ENCODE measurements at places on chromosomes 1 and 21.
A peak's percentile ranks its signal among the peaks of the same experiment; 100 is the strongest.

GRCh38 chr21:32826329-32827167 is 55.0 kb upstream of the PAXBP1 start:
- no peak for DNase-seq

- no peak for DNase-seq
Measured at GRCh38 chr1:225777058-225777582, 506 bp upstream of the SRP9 start.

GRCh38 chr1:41941381-41941780 is 22.7 kb upstream of the HIVEP3 start:
- no peak for DNase-seq

DNA sequence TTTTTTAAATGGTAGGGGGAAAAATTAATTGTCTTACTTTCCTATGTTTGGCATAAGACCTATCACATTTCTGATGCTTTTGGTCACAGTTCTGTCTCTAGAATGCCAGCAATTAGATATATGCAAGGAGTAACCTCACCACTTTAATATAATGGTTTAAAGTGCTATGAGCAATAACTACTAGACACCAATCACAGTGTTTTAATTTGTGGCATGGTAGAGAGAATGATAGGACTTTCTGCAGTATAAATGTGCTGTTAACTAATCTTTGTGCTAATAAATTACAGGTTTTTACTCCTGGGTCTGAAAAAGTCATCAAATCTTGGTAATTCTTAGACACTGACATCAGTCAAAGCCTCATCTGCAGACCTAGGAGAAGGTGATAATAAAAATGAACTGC is 2110.3 kb downstream of the NCAM2 start:
- no peak for DNase-seq

GRCh38 chr1:39360731-39361130 is 130.7 kb upstream of the BMP8A start:
- no peak for DNase-seq

DNA sequence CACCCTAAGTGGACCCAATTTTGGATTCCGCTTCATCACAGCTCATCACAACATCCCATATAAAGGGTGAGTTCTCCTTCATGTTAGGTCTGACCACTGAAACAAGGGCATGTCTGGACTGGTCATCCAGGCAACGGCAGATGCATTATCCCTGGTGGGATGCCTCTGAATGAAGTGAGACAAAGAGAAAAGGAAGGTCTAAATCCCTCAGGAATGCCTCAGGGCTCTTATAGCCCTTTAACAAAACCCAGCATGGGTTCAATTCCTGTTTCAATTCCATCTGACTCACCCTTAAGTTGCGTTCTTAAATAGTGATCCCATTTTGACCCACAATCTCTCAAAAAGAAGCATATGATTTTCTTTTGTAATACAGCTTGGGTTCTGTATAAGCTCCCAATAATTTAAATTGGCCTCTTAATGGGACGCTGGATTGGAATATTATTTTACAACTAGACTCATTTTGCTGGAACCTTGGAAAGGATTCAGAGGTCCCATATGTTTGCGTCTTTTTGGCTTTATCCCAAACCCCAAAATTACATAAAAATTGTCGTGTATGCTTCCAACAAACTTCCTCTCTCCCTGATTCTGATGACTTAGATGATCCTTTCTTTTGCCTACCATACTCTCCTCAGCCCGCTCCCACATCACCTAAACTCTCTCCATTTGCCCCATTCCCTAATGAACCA is 287.4 kb upstream of the ZP4 start:
- peak; percentile 11 for DNase-seq

GRCh38 chr1:17177651-17178050 is 27.3 kb upstream of the PADI1 start:
- DNase-seq: no peak

DNA sequence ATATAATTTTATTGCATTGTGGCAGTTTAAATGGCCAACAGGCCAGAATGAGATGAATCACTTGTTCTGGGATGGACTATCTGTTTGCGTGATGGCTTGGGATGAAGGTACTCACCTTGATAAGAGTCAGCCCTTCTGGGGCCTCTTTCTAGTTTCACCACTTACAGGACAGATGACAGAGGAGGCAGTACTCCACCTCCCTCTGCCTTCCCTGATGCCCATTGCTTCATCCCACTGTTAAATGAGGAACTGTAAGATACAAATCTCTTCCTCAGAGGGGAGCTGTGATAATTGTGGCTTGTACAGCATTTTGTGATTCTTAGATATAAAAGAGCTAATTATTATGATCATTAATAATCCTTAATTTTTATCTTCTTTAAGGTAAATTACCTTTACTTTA is 3.7 kb upstream of the TCHH start:
- DNase-seq: no peak

DNA sequence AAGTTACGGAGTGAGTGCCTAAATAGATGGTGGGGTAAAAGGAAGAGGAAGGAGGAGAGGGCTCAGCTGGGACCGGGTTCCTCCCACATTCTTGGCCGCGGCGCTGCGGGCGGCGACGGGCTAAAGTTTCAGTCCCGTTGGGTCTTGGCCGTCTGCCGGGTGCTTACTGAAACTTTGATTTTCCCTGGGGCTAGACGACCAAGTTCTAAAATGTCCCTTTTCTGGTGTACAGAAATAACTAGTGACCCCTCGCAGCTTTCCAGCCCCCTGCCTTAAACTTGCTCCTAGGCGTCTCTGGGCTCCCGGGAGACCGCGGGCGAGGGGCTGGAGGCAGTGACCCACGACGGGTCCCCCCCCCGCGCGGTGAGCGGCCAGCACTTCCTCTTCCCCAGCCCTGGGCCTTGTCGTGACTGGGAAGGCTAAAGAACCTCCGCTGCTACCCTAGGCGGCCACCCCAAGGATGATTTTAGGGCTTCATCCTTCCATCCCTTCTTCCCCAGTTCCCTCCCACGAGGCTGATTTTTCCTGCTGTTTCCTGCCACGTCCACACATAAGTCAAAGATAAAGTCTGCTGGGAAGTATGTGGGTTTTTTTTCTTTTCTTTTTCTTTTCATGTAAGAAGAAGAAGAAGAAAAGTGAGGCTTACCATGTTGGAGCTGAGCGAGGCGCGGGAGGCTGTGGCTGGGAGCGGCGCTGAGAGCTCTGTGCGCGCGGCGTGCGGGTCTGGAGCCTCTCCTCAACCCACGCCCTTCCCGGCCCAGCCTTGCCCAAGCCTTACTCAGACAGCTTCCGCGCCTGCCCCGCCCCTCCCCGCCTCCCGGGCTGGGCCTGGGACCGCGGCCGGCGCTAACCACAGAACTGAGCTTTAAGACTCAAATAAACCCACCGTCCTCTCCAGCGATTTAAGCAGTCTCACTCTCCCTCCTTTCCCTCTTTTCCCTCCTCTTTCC is at the start of gene S100A11:
S100A11 (minus strand) TSS at position 738 of the 950 bp plus-strand sequence; CDS start at position 649, 89 bp downstream.
- DNase-seq: peak; percentile 42

GRCh38 chr21:42161956-42162681 is 56.8 kb upstream of the ABCG1 start:
- no peak for DNase-seq

- DNase-seq: peak; percentile 2
Measured at GRCh38 chr21:45923146-45923545, 58.4 kb upstream of the COL6A1 start.

- no peak for DNase-seq
Measured at GRCh38 chr1:25810341-25811299, 9.1 kb upstream of the MTFR1L start.

DNA sequence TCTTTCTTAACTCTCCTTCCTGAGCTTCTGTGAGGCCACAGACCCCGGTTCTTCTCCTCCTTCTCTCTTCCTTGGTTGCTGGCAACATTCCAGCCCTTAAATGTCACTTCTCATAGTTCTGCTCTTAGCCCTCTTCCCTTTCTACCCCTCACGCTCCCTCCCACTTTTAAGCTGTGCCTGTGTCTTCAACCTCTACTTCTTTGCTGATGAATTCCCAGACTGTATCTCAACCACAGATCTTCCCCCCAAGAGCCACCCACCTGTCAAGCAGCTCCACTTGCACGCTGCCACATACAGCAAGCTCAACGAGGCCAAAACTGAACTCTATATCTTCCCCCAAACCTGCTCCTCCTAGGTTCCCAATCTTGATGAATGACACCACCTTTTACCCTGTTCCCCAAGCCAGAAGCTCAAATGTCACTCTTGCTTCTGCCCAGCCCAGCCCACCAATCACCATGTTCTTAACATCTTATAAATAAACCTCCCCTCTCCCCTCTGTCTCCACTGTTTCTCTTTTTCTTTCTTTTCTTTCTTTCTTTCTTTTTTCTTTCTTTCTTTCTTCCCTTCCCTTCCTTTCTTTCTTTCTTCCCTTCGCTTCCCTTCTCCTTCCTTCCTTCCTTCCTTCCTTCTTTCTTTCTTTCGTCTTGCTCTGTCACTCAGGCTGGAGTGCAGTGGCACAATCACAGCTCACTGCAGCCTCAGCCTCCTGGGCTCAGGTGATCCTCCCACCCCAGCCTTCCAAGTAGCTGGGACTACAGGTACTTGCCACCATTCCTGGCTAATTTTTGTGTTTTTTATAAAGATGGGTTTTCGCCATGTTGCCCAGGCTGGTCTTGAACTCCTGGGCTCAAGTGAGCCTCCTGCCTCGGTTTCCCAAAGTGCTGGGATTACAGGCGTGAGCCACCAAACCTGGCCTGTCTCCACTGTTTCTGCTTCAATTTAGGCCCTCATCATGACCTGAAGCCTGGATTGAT is 19.8 kb upstream of the PTP4A2 start:
- no peak for DNase-seq

DNA sequence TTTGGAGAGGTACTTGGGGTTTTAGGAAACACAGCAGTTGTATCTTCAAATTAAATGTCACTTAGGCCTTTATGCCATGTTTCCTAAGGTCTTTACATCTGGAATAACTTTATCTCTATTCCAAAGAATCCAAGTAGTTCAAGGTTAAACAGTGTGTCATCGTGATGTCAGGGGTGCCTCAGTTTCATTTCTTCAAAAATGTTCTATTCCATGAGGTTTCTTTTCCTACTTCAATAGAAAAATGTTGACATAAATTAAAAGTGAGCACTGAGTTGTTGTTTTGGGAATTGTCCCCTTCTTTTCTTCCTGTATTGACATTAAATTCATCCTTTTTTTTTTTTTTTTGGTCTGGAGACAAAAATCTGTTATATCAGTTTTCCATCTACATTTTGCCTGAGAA is 160.6 kb upstream of the C21orf91 start:
- DNase-seq: no peak

DNA sequence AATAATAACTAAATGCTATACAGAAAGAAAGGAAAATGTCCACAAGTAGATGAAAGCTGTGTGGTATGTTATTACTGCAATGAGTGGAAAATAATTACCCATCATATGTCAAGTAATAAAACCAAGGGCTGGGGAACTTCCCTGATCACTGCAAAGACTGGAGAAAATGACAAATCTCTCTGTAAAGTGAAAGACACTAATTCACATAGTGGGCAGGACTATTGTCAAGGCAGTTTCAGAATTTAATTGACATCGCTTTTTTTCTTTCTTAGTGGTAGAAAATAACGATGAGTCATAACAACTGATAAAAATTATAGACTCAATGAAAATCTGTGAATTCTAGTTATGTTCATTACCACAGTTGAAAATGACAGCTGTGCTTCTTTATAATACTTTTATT is 153.7 kb upstream of the ST6GALNAC5 start:
- no peak for DNase-seq

GRCh38 chr1:234212764-234213657 is 160.2 kb upstream of the COA6 start:
- DNase-seq: no peak

- DNase-seq: peak; percentile 36
Measured at GRCh38 chr1:101394041-101394440, 157.2 kb downstream of the S1PR1 start.

DNA sequence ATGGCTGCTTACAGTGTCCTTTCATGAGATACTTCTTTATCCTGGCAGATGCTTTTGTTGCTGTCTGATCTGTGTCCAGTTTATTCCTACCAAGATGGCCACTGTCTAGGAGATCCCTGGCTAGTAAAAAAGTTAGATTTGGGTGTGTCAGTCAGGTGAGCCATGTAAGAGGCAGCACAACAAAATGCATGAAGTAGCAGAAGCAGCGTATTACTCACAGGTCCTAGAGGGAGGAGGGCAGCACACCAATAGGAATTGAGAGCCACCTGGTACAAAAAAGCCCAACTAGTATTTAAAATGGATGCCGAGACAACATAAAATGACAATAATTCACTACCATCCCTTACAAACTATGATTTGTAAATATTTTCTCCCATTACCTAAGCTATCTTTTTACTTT is 22.8 kb upstream of the ZNF697 start:
- DNase-seq: no peak

GRCh38 chr1:92536980-92537884 is 50.5 kb upstream of the GFI1 start:
- no peak for DNase-seq

GRCh38 chr1:232422898-232423297 is 207.0 kb downstream of the SIPA1L2 start:
- DNase-seq: peak; percentile 14

GRCh38 chr1:58812468-58812867 is 28.6 kb upstream of the JUN start:
- DNase-seq: no peak

DNA sequence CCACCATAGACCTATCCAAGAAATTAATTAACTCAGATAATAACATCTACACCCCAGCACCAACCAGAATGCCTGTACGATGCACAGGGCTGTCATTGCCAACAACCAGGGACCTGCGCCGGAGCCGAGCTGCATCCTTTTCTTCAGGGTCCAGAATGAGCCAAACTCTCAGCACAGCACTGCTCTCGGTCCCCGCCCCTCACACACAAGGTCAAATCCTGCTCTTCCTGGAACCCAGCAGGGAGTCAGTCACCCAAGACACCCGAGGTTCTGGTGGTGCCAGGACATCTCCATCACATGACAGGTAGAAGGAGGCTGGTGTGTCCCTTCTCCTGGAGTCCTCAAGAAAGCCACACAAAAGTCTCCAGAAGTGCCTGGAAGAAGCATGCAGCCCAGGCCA is 31.9 kb downstream of the NPHP4 start:
- DNase-seq: no peak

DNA sequence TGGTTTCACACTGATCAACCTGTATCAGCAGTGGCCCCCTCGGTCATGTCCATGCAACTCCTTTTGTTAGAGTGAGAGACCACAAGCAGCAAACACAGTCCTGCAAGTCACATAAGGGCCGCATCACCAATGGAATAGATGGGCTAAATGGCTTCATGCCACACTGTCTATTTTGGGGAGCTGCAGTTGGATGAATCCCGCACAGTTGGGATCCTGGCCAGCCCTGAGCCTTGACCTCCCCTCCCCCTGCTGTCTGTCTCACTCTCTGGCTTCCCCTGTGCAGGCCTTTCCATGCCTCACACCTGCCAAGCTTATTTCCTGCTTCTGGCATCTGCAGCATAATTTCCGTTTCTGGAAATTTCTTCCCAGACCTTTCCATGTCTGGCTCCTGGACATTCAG is 57.0 kb downstream of the CNIH3 start:
- no peak for DNase-seq
